ENCODE measurements at places on chromosomes 2 and 18.

DNA sequence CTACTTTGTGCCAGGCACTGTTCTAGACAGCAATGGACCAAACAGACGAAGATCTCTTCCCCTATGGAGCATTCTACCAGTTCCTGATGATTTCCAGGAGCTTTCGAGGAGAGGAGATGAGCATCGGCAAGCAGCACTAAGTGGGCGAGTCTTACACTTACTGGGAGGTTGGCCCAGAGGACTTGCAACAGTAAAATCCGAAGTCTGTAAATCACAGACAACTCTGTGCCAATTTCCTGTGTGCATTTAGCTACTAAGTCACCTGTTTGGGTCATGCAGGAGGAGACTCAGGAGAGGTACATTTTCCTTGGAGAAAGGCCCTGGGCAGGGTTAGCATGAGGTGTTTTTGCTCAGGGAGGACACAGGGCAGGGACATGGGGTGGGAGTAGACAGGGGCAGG lies 58.9 kb downstream of the TRPM8 start:
- no peaks in the 10 kb centered on the region for H3K4me1 ChIP-seq
- H3K27ac ChIP-seq, result no peak overlapping the region
- no peak overlapping the region for H3K4me3 ChIP-seq

DNA sequence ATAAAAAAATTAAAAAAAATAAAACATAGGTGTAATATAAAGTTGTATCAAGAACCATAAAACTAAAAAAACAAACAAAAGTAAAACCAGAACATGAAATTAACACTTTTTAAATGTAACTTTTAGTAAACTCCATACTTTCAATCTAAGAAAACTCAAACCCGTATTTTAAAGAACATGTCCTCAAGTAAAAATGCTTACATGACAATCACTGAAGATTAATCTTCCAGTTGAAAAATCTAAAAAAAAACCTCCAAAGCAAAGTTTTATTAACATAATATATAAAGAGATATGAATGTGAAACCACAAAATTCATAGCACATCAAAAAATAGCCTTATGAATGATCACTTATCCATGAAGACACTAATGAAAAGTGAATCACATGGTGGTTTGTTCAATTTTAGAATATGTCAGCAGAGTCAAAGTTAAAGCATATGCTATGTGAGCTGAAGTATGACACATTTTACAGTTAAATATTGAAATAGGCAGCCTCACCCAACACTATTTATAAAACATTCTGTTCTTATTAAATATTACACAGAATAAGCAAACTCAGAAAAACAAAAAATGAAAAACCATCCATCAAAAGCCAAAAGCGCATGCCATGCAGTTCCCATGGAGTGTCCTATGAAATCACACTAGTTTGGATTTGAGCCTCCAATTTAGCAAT lies 23.1 kb upstream of the CHAC2 start:
- no peaks in the 10 kb centered on the region for H3K4me1 ChIP-seq
- H3K36me3 ChIP-seq, result peaks cover 10% of the 10 kb centered on the region
- H3K4me3 ChIP-seq, result no peak overlapping the region
- H3K27me3 ChIP-seq, result no peaks in the 10 kb centered on the region
- no peak overlapping the region for H3K27ac ChIP-seq
- DNase-seq, result no peak

DNA sequence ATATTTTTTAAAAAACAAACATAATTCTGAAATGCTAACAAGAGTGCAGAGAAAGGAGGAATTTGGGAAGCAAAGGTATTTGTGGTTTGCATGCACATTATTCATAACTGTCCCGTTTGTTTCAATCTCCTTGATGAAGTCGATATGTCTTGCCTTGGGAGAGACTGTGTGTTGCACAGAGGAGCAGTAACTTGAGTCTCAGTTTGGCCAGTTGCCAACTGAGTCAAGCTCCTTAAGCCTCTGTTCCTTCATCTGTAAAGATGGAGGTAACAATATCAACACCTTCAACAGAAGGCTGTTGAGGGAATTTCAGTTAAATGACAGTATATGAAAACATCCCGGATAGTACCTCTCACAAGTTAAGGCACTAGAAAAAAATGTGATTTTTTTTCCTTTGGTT lies 226.2 kb downstream of the ASXL3 start:
- peak; percentile 70 for DNase-seq
- no peak overlapping the region for H3K27ac ChIP-seq
- H3K36me3 ChIP-seq, result no peaks in the 10 kb centered on the region
- no peaks in the 10 kb centered on the region for H3K4me1 ChIP-seq
- no peak overlapping the region for H3K4me3 ChIP-seq

DNA sequence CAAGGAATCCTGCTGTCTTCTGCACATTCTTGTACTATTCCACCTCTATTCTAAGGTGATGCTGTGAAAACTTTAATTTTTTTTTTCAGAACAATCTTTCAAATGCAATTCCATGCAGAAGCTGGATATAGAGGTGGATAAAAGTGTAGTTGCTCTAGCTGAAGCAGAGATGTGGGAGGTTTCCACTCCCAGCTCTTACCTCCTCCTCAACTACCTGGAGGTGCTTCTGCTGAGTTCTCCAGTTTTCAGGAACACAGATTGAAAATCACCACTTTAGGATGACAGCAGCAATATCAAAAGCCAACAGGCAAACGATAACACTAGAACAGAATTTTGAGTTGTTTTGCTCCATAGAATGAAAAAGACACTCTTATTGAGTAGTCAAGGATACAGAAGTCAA lies 51.1 kb upstream of the FAM98A start:
- no peaks in the 10 kb centered on the region for H3K27me3 ChIP-seq
- no peaks in the 10 kb centered on the region for H3K36me3 ChIP-seq
- H3K4me3 ChIP-seq, result no peak overlapping the region
- no peaks in the 10 kb centered on the region for H3K4me1 ChIP-seq
- no peak for DNase-seq
- H3K27ac ChIP-seq, result no peak overlapping the region

GRCh38 chr2:42254186-42254895 lies 85.2 kb downstream of the EML4 start:
- peaks cover 7% of the 10 kb centered on the region for H3K4me1 ChIP-seq
- H3K36me3 ChIP-seq, result peaks cover 2% of the 10 kb centered on the region
- no peak overlapping the region for H3K4me3 ChIP-seq
- no peaks in the 10 kb centered on the region for H3K27me3 ChIP-seq
- no peak for DNase-seq

GRCh38 chr2:233799087-233799665 lies 21.0 kb downstream of the MROH2A start:
- no peak overlapping the region for H3K27ac ChIP-seq
- H3K4me3 ChIP-seq, result no peak overlapping the region
- no peaks in the 10 kb centered on the region for H3K36me3 ChIP-seq
- no peaks in the 10 kb centered on the region for H3K27me3 ChIP-seq
- no peak for DNase-seq
